ENCODE measurements at places on chromosomes 6 and 20.

DNA sequence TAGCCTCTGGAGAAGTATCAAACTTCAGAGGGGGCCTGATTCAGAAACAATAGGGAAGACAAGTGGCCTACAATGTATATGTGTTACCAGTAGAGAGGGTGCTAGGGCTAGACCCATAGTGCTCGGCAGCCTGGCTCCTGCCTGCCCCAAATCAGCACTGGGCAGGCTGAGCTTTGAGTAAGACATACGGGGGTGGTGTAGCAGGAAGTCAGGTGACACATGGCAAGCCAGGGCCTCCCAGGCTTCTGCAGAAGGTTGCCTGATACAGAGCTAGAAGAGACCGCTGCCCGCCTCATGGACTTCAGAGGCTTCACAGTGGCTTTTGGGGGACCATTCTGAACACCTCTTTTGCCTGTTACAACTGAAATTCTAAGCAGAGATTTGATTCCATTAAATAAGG lies 43.4 kb downstream of the RALY start:
- DNase-seq, result peak; percentile 28

GRCh38 chr6:114249522-114249921 lies 93.3 kb downstream of the HS3ST5 start:
- no peak for DNase-seq

DNA sequence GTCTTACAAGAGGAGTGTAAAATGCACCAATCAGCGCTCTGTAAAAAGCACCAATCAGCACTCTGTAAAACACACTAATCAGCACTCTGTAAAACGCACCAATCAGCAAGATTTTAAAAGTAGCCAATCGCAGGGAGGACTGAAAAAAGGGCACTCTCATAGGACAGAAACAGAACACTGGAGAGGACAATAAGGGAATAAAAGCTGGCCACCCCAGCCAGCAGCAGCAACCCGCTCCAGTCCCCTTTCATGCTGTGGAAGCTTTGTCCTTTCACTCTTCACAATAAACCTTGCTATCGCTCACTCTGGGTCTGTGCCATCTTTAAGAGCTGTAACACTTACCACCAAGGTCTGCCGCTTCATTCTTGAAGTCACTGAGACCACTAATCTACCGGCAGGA lies 1.7 kb upstream of the AIG1 start:
- no peak for DNase-seq

DNA sequence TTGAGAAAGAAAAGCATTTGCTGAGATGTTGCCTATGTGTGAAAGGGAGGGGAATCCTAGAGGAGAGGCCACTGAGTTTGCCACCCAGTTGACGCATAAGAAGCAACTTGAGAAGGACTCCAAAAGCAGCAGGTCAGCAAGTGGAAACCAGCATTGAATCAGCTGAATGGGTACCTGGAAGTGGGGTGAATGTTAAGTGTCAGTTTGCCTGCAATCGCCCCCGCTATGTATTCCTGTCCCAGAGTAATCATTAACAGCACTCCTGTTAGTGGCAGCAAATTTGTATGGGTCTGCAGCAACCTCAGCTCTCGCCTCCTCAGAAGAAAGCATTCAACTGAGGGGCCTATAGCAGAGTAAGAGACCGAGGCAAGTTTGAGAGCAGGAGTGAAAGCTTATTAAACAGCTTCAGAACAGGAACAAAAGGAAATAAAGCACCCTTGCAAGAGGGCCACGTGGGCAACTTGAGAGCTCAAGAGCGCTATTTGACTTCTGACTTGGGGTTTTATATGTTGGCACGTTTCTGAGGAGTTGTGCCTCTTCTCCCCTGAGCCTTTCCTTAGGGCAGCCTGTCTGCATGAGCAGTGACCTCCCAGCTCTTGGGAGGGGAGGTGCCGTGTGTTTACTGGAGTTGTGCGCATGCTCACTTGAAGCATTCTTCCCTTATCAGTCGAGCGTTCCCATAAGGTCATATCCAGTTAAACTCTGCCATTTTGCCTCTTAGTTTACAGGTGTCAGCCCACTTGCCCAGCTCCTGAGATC lies 122.6 kb upstream of the PHACTR1 start:
- DNase-seq, result no peak

GRCh38 chr20:17541996-17542395 lies 10.8 kb upstream of the BFSP1 start:
- DNase-seq, result no peak

GRCh38 chr20:47974234-47974878 lies 189.1 kb upstream of the SULF2 start:
- no peak for DNase-seq

DNA sequence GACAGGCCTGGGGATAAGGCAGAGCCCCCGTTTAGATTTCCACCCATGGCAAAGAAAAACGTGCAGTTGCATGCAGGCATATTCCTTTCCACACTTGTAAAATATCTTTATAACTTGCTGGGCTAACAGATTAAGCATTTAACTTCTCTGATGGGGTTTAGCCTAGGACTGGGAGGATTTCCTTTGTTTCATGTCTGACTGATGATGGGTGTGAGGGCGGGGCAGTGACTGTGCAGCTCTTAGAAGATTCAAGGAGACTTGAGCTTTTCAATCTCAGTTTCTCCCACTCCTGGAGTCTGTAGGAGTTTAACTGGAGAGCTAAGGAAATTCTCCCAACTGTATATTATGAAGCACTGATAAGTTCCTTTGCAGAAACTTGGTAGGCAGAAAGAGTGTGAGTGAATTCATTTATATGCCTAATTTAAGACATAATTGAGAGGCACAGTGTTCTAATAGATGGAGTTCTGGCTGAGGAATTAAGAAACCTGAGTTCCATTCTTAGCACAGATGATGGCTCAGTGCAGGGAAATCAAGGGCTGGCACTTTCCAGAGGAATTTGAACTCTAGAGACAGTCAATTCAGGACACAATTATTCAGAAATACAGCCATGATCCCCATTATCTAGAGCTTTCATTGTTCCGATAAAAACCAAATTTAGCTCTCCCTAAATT lies 214.6 kb upstream of the CNR1 start:
- no peak for DNase-seq

DNA sequence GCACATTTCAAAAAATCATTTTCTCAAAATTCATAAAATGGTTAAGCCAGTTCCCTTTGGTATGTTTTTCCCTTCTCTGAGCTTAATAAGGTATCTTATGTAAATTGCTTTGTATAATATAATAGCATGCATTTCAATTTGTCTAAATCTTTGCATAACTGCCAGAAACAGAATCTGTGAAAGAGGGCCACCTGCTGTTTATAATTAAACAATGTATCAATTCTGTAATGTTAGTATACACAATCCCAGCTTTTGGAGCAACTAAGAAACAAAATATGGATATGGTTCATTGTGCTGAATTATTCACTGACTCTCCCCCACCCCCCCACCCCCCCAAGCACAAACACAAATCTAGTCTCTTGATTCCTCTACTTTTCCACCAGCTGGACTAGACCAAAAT lies 54.8 kb downstream of the GPX5 start:
- no peak for DNase-seq

DNA sequence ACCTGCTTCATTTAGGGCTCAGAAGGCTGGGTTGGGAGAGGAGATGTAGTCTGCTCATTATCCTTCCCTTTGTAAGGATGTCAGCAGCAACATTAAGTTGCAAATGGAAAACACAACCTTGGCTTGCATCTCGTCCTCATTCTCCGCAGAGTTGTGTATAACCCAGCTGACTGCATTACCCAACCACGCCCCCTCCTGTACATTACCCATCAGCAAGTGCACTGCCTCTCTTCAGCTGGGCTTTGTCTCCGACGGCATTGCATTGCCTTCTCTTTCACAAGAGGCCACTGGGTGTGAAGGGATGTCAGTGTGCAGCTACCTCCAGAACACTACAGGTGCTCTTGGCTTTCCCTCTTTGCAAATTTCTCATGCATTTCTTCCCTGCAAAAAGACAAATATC lies 128.7 kb upstream of the TSHZ2 start:
- no peak for DNase-seq

DNA sequence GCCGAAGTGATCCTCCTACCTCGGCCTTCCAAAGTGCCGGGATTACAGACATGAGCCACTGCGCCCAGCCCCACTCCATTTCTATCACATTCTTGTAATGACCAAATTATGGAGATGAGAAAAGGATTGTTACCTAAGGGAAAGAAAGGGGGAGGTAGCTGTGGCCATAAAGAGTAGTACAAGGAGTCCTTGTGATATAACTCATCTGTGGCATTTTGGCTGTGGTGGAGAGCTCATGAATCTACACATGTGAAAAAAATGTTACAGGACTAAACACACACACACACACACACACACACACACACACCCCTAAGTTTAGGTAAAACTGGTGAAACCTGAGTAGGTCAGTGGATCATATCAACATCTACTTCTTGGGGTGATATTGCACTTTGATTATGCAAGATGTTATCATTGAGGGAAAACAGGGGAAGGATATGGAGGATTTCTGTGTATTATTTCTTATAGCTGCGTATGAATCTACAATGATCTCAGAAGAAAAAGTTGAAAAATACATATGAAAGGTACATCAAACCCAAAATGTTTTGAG lies 251.5 kb downstream of the TSHZ2 start:
- DNase-seq, result no peak

- no peak for DNase-seq
Observed at GRCh38 chr6:22658934-22659333, 89.6 kb downstream of the HDGFL1 start.

GRCh38 chr6:139152892-139153271 lies 18.0 kb downstream of the HECA start:
- no peak for DNase-seq

GRCh38 chr20:49713753-49714712 lies at the start of gene B4GALT5:
Gene B4GALT5 (minus strand): TSS chr20:49713878. CDS start chr20:49713690, 188 bp downstream.
- peak; percentile 88 for DNase-seq

GRCh38 chr6:147133669-147134068 lies 70.5 kb upstream of the STXBP5 start:
- no peak for DNase-seq

DNA sequence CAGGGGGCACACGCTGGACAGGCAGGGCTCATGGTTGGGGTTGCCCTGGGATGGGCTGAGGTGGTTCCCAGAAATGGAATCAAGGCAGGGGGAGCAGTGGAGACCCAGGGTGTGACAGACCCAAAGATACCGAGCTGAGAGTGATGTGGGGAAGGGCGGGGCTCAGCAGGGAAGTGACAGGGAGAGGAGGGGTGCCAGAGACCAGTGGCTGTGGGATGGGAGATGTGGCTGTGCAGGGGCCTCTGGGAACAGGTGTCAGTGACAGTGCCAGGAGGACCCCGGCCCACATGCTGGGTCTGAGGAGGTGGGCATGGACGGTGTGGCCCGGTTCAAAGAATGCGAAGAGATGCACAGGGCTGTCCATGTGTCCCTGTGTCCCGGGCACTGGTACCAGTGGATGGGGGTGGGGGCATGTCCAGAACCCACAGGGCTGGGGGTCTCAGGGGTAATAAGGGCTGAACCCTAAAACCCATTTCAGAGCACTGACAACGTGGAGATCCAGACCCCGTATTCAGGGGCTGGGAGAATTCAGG lies 1.0 kb downstream of the CABLES2 start:
- no peak for DNase-seq

GRCh38 chr20:844473-845225 lies 11.1 kb downstream of the FAM110A start:
- peak; percentile 57 for DNase-seq

- no peak for DNase-seq
Observed at GRCh38 chr20:62067547-62068260, 2.0 kb upstream of the TAF4 start.

- no peak for DNase-seq
Observed at GRCh38 chr6:148790404-148790803, 43.6 kb downstream of the UST start.

DNA sequence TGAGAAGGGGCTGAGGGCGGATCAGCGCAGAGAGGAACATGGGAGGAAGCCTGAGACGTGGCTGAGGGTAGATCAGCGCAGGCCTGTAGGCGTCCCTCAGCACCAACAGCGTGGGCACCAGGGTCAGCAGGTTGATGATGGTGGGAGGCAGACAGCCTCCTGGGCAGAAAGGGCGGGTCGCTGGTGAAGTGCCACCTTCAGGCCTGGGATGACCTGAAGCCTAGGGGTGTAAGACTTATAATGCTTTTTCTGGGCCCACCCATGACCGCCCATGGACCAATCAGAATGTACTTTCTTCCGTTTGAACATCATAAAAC lies 462.1 kb downstream of the TBC1D32 start:
- DNase-seq, result no peak

GRCh38 chr6:23316131-23316530 lies 746.8 kb downstream of the HDGFL1 start:
- DNase-seq, result no peak

DNA sequence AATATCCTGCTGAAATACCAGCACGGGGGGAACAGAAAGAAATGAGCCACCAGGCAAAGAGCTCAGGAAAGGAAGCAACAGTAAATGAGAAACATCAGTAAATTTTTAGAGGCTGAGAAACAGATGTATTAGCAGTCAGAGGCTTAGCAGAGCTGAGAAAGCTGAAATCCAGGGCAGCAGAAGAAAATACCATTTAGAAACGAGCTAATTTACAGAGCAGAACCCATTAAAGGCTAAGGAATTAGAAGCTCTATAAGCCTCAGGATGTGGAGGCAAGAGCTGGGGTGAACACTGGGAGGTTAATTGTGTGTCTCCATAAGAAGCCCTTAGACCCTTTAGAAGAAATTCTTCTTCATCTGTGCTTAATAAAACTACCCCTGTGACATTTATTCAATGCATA lies 178.6 kb upstream of the RGS17 start:
- DNase-seq, result no peak

- DNase-seq, result peak; percentile 82
Observed at GRCh38 chr20:48904566-48905296, 16.8 kb upstream of the ARFGEF2 start.

DNA sequence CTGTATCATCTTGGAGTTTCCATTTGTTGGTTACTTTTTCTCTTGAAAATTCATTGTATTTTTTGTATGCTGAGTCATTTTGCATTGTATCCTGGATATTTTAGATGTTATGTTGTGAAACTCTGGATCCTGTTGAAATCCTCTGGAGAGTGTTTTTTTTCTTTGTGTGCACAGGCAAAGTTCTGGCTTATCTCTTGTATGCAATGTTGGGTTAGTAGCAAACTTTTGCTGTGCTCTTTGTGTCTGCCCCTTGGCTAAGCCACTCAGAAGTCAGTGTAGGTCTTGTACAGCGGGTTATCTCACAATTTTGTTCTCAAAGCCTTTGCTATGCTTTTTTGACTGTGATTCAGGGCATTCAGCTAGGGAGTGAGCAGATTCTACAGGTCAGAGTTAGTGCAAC lies 29.1 kb upstream of the LMBRD1 start:
- DNase-seq, result no peak

DNA sequence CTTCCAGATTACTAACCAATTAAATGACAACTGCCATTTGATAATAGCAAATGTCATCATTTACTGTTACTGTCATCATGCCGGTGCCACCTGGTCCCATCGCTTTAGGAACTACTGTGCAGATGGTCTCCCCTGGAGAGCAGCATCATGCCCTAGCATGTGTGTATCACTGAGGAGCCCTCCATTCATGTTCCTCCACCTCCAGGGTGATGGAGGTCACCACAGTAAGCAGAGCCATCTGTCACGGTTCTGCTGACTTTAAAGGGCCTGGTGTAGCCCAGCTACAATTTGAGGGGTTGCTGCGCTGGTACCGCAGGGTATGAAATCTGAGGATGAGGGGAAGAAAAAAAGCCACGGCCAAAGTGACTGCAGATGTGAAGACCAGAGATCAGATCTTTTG lies 118.8 kb upstream of the KCNK16 start:
- DNase-seq, result no peak

- no peak for DNase-seq
Observed at GRCh38 chr6:125528621-125529041, 220.8 kb upstream of the HEY2 start.

Measured in suppressor macrophage treated with lipopolysaccharide for 4 hours (primary cell).